ENCODE measurements at places on chromosomes 12 and 14. TPM values are rescaled to one million over a fixed set of nuclear protein-coding genes. Genes with fewer than 3 reads are reported as not detected.

Gene PRH2
- total RNA-seq: not detected

Gene MANSC1
- 0.09 TPM for total RNA-seq

Gene GDF11
- total RNA-seq: 9.3 TPM

Gene ERO1A
- 187 TPM for total RNA-seq

Gene TGM1
- 3.0 TPM for total RNA-seq

Gene ZFP36L1
- total RNA-seq: 57.4 TPM

Gene KLRG1
- total RNA-seq: 6.6 TPM

Gene NTN4
- not detected for total RNA-seq

Gene SLC25A21
- not detected for total RNA-seq

Gene BICDL1
- total RNA-seq: 107 TPM

Gene FAM222A
- total RNA-seq: 1.0 TPM

Gene C1R
- 2.4 TPM for total RNA-seq

Gene KCNK13
- total RNA-seq: not detected

Gene IFT81
- 1.8 TPM for total RNA-seq

Gene CLEC1B
- not detected for total RNA-seq

Gene EIF2S3B
- 3.8 TPM for total RNA-seq

Gene MMP19
- total RNA-seq: not detected

Gene CHGA
- total RNA-seq: not detected

Gene ACOT6
- total RNA-seq: not detected

Gene RIMBP2
- total RNA-seq: not detected

Gene RASSF9
- total RNA-seq: not detected

Gene GALNT9
- total RNA-seq: not detected

All from activated CD8-positive, alpha-beta T cell treated with anti-CD3 and anti-CD28 coated beads for 36 hours (primary cell).